ENCODE measurements at places on chromosomes 12 and 14.

GRCh38 chr14:64766430-64767151 is 62.4 kb downstream of the PLEKHG3 start:
- no peak for DNase-seq

- no peak for DNase-seq
These were observed 26.3 kb downstream of the BATF start for GRCh38 chr14:75548544-75548943.

DNA sequence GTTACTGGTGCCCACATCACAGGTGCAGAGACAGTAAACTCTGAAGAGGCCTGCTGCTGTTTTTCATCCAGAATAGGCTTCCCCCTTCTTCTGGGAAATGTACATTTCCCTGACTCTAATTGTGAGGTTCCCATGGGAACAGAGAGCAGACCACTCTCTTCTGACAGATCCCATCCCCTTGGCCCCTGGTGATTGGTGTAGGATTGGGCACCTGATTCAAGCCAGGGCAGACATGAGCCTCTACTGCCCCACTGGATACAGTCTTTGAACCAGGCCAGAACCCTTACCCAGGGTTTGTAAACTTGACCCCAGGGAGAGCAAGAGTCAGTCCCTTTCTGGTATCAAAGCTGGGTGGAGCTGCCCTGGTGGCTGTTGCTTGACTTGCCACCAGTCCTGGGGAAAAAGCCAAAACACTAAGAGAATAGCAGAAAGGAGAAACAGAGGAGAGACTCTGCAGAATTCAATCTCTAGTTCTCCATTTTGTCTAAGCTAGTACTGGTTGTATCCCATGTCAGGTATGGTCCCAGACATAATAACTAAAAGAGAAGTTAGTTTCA is 14.8 kb upstream of the NFYB start:
- no peak for DNase-seq

- no peak for DNase-seq
These were observed 102.5 kb downstream of the ZFP36L1 start for GRCh38 chr14:68690089-68690958.

DNA sequence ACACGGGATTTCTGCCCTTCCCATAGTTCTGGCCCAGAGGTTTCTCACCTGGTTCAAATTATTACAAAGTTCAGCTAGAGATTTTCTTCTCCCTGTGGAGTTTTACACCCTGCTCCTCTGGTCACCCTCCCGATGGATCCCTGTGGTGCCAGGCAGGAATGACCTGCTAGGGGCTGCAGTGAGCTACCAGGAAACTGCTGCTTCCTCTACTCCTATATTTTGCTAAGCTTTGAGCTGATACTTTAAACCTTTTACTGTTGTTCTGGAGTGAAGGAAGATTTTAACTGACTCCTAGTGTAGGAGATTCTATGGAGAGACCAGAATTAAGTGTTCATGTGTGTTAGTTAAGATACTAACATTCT is 30.4 kb upstream of the LRIG3 start:
- no peak for DNase-seq

GRCh38 chr12:53499266-53500141 is at the start of gene MAP3K12:
TSS of gene MAP3K12 (minus strand) at chr12:53499458. CDS start at chr12:53487391, 12,067 bp downstream.
- DNase-seq: peak; percentile 66

DNA sequence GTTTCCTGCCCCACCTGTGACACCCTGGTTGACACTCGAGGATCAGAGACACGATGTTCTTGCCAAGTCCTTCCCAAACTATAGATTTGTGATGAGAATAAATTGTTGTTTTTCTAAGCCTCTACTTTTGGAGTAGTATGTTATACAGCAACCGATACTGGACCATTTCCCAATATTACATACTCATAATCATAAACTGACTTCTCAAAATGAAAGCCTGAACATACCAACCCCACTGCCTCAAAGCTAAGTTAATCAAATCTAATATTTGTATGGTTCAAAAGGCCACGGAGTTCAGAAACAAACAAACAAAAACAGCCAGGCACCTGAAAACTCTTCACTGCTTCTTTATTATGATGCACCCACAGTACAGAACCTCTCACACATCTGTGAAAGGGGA is 52.3 kb upstream of the GPHB5 start:
- DNase-seq: no peak

GRCh38 chr12:53483979-53484377 is 15.3 kb downstream of the MAP3K12 start:
- no peak for DNase-seq

- peak; percentile 4 for DNase-seq
These were observed 49.4 kb downstream of the TSPAN8 start for GRCh38 chr12:71108355-71108754.

DNA sequence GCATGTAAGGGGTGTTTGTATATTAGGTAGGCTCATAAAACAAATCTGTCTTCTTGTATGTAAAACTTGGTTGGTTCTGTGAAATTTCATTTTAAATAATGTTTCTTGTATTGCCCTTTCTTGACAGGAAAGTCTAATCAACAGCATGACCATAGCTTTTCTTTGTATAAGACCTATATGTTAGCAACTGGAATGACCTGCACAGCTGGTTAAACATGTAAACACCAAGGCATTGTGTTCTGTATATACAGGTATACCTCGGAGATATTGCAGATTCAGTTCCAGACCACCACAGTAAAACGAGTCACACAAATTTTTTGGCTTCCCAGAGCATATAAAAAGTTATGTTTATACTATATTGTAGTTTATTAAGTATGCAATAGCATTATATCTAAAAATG is 183.6 kb downstream of the ERC1 start:
- DNase-seq: peak; percentile 7

DNA sequence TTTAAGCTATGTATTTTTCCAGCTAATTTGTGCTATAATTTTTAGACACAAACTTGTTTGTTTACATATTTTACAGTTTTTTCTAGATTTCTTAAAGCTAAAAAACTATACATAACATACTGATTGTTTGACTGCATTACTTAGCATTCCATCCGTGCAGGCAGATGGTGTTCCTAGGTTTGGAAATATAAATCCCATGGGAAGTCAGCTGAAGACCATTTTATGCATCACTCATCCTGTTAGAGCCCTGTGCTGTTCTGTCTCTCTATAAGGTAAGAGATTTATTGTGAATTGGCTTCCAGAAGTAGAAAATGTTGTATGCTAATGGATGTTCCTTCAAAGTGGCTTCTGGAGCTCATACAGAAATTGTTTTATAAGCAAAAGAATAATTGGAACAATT is 31.1 kb downstream of the RMST start:
- no peak for DNase-seq

- DNase-seq: peak; percentile 63
These were observed 110.7 kb downstream of the BTG1 start for GRCh38 chr12:92034858-92035401.

GRCh38 chr14:29724991-29725390 is 202.7 kb downstream of the PRKD1 start:
- peak; percentile 44 for DNase-seq

DNA sequence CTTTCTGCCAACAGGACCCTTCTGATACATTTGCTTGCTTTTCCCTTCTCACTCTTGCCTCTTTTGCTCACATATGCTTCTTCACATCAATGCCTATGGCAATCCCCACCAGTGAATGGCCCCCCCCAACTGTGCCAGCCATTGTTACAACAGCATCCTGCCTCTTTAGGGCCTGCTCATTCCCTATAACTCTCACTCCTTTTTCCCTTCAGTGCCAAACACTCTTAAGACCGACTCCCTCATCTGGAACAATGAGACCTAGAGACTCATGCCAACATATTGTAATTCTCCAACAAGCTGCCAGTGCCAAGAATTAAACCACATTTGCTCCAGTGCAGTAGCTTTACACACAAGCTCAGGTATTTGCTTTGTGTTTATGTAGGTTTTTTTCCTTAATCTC is 189.0 kb downstream of the SOX5 start:
- DNase-seq: peak; percentile 92

DNA sequence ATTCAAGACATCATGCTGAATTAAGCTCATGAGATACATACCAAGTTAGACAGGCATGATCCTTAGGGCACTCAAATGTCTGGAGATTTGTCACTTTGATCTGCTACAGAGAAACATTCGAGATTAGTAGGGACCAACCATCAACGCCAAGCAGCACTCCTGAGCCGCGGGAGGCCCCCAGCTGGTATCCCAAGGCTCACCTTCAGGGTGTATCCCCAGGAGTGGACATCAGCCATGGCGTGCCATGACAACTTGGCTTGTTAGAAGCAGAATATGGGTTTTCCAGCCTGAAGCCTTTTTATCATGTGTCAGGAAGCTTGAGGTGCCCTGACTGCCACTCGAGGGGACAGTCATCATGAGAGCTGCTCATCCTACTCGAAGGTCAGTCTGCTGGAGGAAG is 39.1 kb upstream of the GPHB5 start:
- no peak for DNase-seq

GRCh38 chr12:104886418-104887401 is 71.4 kb downstream of the SLC41A2 start:
- DNase-seq: peak; percentile 70

- DNase-seq: no peak
These were observed 86.4 kb downstream of the EML1 start for GRCh38 chr14:99879401-99880295.

DNA sequence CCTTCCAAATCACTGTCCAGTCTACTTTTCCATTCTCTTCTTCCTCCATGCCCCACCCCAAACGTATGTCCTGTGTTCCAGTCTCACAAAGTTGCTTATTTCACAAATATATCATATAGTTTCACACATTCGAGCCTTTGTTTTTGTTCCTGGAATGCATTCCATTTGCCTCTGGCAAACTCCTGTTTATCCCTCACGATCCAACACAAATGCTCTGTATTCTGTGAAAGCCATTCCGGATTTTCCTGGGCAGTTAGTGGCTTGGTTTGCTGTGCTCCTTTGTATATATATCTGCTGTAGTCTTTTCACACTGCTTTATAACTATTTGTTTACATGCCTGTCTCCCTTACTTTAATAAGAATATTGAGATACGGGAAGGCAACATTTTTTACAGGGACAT is 9.0 kb downstream of the RIC8B start:
- DNase-seq: no peak

GRCh38 chr12:95463050-95463449 is 10.9 kb upstream of the METAP2 start:
- DNase-seq: no peak

DNA sequence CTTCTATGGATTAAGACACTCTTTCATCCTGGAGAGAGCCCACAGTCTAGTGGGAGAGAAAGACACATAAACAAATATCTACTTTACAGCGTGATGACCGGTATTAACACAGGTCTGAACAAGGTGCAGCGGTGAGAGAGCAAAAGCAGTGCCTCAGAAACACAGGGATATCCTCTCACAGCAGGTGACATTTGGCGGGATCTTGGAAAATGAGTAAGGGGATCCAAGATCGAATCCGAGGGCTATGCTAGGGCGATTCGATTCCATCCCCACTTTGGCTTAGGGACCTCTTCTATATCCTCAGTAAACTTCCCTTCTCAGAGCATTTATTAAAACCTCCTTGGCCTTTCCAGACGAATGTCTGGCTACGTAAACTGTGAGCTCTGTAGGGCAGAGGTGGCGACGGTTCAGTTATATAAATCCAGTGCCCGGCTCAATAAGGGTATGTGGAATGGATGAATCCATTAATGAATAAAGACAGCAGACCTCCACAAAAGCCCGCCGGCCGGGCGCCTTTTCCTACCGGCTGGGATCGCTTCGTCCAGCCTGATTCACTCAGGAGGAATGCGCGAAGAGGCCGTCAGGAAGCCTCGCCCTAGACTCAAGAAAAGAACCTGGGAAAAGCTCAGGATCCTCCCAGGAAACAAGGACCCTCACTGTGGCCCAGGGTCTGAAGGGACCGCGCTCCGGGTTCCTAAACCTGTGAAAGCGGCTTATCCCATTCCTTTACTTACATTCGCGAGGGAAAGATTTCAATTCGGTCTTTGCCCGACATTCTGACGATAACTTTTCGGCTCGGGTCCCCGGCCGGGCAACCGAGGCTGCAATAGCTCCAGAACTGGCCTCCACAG is 455 bp downstream of the ATP6V1D start:
- DNase-seq: peak; percentile 38

DNA sequence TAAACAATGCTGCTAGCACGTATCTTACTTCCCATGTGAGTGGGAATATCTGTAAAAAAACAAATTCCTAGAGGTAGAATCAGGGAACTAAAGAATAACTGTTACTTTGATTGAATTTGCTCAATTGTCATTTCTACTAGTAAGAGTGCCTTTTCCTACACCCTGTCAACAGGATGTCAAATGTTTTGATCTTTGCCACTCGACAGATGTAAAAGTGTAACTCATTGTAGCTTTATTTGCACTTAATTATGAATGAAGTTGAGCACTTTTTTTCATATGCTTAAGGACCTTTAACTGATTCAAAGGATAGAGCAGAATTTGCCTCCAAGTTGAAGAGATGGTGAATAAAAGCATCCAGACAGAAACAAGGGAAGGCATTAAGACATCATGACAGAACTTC is 104.5 kb downstream of the PPP1R12A start:
- DNase-seq: no peak

DNA sequence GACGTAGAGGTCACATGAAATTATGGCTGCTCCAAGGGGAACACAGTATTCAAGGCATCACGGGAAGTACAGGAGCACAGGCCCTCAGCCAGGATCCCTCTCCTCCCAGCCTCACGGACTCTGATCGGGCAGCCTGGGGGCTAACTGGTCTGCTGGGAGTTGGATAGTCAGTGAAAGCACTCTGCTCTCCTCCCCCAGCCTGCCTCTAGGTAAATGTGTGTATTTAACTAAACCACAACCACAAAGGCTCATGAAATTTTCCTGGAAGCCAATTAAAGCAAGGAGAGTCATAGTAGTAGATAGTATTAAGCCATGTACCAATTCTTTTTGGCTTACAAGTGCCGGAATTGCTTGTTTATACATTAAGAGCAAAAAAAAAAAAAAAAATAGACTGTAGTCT is 254.3 kb downstream of the MSRB3 start:
- DNase-seq: no peak

DNA sequence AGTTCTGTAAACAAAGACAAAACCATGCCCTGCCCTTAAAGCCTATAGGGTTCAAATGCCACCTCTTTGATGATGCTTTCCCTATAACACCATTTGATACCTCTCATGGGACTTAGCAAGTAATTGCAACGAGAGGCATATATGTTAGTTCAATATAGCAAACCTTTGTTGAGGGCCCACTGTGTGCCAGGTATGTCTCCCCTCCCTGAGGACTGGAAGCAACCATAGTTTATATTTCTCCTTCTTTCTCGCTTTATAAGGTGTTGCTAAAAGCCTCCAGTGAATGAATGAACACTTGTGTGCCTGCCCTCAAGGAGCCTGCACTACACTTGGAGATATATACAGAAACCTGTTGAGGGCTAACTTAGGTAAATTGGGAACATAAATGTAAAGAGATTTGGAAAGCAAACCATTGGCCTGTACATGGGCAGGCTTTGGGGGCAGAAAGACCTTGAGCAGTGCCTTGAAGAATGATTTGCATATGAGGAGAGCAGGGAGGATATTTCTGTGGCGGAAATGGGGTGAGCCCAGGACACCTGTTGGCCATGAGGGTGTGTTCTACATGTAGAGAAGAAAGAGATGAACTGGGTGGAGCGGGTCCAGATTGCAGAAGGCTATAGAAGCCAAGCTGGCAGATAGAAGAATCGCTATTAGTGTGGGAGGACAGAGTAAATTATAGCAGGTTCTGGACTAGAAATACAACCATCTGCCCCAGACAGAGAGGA is 1.8 kb upstream of the CKAP4 start:
- DNase-seq: no peak

GRCh38 chr12:97306147-97306546 is 156.5 kb upstream of the RMST start:
- DNase-seq: peak; percentile 89

GRCh38 chr12:45518291-45519235 is 210.9 kb upstream of the ARID2 start:
- DNase-seq: no peak

- DNase-seq: no peak
These were observed 48.7 kb downstream of the ACADS start for GRCh38 chr12:120774169-120774916.

Measured in NCI-H2081 (cell line).